ENCODE measurements at places on chromosomes 6 and 20. TPM values are rescaled to one million over a fixed set of nuclear protein-coding genes. Genes with fewer than 3 reads are reported as not detected.

The FAM209B gene
- 0.32 TPM for total RNA-seq

- DNase-seq: no peak
Measured at GRCh38 chr20:11020712-11021111, 346.9 kb upstream of the JAG1 start.

DNA sequence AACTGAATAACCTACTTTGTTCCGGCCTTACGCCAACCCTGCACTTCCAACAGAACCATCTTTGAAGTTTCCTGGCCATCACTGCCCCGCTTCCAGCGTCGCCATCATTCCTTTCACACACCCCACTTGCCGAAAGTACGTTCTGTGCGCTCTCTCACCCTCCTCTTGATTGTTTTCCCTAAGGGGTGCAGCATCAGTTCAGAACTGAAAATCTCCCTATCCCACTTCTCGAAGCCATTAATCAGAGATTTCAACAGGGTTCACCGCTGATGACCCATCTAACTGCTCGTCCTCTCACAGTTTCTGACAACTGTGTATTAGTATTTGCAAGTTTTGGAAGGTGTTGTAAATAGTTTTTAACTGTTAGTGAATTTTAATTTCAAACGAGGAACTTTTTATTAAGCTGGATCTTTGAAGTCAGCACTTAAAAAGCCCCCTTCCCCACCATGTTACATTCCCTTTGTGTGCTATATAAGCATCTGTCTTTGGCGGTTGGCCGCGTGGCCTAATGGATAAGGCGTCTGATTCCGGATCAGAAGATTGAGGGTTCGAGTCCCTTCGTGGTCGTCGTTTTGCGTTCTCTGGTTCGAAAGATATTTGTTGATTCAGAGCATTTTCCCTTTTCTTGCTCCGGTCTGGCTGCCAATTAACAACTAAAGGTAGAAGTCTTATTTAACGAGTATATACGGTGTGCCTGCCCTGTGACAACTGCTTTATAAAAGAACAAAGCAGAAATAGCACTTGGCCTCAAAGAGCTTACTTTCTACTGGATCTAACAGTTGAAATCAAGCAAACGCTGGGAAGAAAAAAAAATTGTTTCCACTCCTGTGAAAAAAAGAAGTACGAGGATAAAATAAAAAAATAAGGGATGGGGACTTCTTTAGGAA is 42.6 kb downstream of the TRIM27 start:
- peak; percentile 82 for DNase-seq

- no peak for DNase-seq
Measured at GRCh38 chr6:158894193-158894592, 75.0 kb upstream of the EZR start.

GRCh38 chr6:110590821-110591351 is 114.5 kb upstream of the SLC22A16 start:
- no peak for DNase-seq

- DNase-seq: no peak
Measured at GRCh38 chr6:157831018-157831369, 7.9 kb downstream of the SNX9 start.

- no peak for DNase-seq
Measured at GRCh38 chr20:11705512-11705911, 212.2 kb upstream of the BTBD3 start.

GRCh38 chr20:60558486-60558885 is 600.3 kb downstream of the CDH26 start:
- no peak for DNase-seq

DNA sequence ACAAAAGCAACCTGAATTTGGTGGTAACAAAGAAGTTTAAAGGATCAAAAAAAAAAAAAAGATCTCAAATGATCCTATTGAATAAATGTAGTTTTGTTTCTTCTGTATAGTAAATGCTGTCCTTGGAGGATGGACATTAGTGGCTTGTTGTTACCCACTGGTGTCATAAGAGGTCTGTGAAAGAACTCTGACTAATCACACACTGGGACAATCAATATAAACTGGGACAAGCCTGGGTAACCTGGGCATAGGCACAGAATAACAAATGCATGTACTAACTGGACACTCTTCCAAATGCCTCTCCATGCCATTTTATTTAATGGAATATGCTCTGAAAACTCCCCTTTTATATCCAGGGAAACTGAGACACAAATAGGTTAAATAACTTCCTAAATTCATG is 241.4 kb downstream of the DOK5 start:
- DNase-seq: no peak

GRCh38 chr6:131694832-131695426 is 6.3 kb downstream of the OR2A4 start:
- DNase-seq: peak; percentile 46

The FAXC gene
- total RNA-seq: 7.3 TPM

DNA sequence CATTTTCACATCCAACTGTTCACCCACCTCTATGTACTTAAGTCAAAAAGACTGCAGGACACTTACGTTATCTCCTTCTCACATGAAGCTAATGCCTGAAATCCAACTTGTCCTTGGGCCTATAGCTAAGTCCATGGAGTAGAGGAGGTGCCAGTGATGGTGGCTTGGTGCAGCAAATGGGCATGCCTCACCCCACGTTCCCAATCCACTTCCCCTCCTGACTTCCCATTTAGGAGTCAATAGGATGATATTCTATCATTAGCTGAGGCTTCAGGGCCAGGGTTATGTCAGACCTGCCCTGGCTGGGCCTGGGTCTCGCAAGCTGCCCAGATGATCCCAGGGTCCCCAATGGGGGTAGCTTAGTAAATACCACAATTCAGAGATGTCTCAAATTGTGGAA is 410.4 kb downstream of the MAFB start:
- DNase-seq: no peak

DNA sequence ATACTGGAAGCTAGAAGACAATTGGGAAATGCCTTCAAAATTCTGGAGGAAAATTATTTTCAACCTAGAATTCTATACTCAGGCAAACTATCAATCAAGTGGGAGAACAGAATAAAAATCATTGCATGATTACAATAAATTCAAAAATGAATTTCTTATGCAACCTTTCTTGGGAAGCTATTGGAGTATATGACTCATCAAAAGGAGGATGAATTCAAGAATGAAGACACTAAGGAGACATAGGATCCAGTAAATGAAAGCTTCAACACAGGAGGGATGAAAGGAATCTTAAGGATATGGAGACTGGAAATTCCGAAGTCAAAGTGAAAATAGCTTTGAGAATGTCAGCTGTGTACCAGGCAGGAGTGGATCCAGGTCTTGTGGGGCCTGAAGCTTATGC is 12.6 kb upstream of the UBR2 start:
- DNase-seq: no peak

DNA sequence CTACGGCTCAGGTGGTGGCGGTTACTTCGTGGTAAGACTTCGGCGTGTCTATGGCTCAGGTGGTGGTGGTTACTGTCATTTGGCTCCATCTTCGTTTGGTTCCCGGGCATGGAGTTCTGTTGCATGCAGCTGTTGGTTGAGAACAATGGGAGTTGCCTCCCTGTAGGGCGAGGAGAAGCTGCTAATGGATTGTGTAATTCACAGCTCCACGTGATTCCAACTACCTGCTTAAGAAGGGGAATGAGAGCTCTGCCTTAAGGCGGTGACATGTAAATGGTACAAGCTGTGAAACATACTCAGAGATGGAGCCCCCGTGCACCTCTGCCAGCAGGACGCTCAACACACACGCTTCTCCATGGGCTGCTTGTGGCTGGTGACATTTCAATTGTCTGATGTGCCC is 12.4 kb upstream of the DACT2 start:
- no peak for DNase-seq

GRCh38 chr20:38050686-38051085 is 17.1 kb downstream of the RPRD1B start:
- DNase-seq: no peak

GRCh38 chr6:2557181-2557720 is 193.5 kb downstream of the MYLK4 start:
- no peak for DNase-seq

DNA sequence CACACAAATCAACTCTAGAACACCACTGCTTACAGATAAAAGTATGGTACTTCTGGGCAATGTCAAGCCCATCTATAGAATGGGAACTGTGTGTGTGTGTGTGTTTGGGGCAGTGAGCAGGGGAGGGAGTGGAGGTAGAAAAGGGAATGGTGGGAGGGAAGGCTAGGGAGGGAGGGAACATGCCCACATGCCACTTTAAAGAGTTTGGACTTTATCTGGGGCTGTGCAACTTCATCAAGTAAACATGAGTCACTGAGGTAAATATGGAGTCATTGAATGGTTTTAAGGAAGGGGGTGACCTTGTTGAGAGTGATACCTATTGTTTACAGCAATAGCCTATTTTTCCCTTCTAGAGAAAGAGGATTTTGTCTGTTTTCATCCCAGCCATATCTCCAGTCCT is 22.5 kb upstream of the RNGTT start:
- DNase-seq: no peak

DNA sequence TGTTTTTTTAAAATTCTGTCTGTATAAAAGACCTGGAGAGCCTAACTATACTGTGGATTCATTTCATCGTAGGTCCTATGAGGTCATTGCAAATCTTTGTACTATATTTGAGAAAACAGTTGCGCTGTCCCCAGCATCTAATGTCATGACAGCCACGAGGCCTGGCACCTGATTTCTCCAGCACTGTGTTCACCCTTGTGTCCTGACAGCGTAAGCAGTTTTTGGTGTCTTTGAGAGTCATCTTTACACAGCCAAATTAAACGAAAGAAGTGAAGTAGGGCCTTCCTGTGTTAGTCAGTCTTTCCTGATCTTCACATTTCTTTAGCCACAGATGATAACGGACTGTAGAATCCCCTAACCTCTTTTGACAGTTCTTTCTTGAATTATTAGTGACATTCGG is 70.6 kb upstream of the PHACTR2 start:
- DNase-seq: no peak

DNA sequence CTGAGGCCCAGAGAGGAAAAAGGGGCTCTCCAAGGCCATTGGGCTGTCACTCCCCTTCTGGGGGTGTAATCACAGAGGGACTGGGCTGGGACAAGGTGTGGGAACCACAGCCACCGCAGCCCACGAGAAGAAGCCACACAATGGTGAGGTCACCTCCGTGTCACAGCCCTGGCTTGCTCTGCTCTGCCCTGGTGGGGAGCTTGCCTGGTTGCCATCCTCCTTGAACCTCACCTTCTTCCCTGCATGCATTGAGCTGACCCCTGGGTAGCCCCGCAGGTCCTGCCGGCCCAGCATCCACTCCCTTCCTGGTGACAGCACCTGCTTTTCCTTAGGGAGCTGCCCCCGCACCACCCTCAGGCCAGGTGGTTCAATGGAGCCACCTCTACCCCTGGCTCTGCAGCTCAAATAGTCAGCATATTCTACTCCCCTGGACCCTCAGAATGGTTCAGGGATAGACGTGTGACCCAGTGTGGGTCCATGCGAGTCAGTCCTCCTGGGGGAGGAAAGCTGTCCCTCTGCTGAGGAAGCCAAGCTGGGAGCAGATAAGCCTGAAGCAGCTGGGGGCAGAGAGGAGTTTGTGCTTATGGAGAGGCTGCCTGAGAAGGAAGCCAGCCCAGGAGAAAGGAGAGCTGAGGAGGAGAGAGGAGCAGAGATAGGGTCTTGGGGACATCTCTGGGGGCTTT is 21.3 kb downstream of the RBM38 start:
- no peak for DNase-seq

GRCh38 chr20:31843881-31844280 is 1.5 kb downstream of the FOXS1 start:
- no peak for DNase-seq

- DNase-seq: no peak
Measured at GRCh38 chr6:92942549-92942948, 476.8 kb downstream of the EPHA7 start.
